Stimulated activated CD8-positive, alpha-beta memory T cell treated with anti-CD3 and anti-CD28 coated beads, Interleukin-12 subunit alpha, Interleukin-12 subunit beta, amount 100 ng/mL, for 4 hours (primary cell): ENCODE measurements at places on chromosomes 11 and 22.

- no peak for DNase-seq
Observed at GRCh38 chr11:60918939-60919265, 4.9 kb downstream of the TMEM109 start.

DNA sequence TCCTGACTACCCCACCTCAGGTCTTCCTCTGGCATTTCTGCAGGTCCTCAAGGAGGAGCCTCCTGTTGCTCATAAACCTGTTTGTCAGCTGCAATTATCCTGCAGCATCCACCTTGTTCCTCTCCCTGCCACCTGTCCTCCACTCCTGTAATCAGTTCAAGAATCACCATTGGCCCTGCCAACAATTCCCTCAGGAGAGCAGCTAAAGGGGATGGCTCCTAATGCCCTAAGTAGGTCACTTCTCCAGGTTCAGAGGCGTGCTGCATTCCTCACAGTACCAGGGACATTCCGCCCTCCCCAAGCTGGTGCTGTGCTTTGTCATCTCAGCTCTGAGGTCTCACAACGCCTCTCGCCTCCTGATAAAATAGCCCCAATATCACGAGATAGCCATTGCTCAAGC, 2.1 kb downstream of the CLDN25 start:
- no peak for DNase-seq

DNA sequence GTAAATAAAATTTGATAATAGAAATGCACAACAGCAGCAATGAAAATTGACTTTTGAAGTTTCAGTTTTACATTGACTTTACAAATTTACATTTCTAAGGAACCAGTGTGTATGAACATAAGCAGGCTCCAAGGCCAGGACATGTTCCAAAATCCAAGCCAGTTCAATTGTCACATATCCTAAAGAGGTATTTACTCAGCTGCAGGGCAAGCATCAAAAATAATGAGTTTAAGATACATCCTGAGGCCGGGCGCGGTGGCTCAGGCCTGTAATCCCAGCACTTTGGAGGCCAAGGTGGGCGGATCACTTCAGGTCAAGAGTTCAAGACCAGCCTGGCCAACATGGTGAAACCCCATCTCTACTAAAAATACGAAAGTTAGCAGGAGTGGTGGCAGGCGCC, 39.0 kb upstream of the AKIP1 start:
- no peak for DNase-seq

- DNase-seq = no peak
Observed at GRCh38 chr22:44192098-44192815, 11.5 kb downstream of the PARVG start.

- DNase-seq = no peak
Observed at GRCh38 chr11:8527939-8528338, 66.1 kb downstream of the STK33 start.

DNA sequence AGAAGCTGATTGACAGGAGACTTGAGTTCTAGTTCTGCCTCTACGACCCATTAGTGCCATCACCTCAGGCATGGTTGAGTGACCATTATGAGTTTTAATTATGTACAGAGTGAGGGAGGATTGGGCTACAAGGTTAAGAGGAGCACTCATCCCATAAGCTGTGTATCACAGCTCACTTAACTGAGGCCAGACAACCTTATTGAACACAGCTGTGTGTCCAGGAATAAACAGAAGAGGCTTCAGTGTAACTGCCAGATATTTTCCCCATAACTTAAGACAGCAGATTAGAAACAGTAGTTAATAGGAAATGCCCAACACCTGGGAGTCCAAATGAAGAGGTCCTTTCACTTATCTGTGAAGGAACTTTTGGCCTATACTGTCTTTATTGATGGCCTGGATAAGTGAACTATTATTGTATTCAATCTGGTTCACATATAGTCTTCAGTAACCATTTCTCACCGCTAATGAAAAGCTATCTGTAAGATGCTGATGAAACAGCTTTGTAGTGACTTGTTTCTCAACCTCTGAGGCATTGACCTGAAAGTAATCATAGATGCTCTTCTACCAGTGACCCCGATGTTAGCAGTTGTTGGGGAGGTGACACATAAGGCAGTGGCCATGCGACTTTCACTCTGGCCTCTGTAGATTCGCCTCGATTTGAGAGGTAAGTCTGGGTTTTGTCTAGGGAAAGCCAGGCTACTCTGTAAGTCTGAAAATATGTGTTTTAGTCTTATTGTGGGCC, 41.7 kb downstream of the YAP1 start:
- no peak for DNase-seq

DNA sequence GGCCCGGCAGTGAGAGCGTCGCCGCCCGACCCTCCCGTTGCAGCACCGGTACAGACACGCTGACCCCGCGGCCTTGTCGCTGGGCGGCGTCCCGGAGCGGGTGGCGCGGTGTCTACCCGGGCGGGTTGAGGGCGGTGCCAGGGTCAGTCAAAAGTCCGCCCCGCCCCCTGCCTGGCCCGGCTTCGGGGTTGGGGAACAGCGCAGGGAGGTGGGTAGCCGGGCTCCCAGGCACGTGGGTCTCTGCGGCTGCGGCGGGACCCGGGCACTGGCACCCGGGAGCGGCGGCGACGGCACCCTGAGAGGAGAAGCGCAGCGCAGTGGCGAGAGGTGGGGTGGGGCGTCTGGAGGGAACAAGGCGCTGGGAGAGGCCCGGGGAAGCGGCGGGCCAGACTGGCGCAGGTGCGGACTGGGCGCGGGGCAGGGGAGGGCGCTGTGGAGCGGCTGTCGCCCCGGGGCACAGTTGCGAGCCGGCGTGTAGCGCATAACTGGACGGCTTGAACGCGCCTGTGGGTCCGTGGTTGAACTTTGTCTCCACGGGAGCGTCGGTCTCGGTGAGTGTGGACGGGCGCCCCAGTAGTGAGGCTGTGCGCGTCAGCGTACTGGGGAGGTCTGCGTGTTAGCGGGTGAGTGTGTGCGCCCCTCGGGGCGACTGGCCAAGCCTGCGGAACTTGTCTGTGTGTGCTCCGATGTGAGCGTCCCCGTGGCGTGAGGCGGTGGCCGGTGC, at the start of gene P2RY2:
P2RY2 (plus strand) TSS at position 176 of the 724 bp plus-strand sequence. CDS start 15,879 bp downstream, outside the sequence.
- no peak for DNase-seq

GRCh38 chr22:42994917-42995562, 19.9 kb downstream of the PACSIN2 start:
- DNase-seq = no peak

DNA sequence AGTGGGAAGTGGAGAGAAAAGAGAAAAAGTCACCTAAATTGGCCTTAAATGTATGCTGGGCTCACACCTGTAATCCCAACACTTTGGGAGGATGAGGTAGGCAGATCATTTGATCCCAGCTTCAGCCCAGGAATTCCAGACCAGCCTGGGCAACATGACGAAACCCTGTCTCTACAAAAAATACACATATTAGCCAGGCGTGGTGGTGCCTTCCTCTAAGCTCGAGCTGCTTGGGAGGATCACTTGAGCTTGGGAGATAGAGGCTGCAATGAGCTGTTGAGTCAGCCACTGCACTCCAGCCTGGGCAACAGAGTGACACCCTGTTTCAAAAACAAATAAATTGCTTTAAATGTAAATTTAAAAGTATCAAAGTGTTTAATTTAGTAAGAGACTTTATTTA, 3.9 kb downstream of the CBL start:
- DNase-seq = no peak

GRCh38 chr22:27170491-27170890, 513.1 kb downstream of the MIAT start:
- DNase-seq = no peak

DNA sequence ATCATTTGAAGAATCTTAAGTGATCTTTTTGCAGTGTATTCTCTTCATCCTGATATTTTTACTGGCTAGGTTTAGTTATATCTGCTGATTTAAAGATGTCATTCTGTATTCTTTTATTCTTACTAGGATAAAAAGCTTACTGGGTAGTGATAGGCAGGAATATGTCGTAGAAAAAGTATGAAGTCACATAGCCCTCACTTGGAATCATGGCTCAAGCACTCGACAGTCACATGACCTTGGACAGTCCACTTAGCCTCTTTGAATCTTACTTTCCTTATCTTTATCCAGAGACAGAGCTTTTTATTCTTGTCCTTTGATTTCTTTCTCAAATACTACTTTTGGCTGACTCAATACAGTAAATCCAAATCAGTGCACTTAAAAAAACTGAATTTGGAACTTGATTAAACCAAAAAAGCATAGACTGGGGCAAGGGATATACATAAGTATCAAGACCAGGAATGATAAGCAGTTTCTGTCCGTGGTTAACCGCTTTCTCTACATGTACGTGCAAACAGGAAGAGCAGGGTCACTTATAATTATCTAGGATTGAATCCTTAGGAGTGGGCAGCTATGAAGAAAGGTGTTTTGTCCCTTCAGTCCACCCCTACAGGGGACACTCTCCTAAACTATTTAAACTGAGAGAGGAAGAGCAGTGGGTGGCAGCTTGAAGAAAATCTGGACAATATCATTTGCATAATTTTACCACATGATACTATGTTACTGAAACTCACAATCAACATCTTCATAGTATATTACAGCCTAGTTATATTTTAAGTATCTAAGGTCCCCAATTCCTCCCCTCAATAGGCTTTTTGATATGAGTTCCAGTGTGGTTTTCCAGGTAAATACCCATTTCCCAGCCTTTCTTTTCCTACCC, 8.0 kb downstream of the MMP7 start:
- DNase-seq = no peak

GRCh38 chr11:44263738-44264437, 46.1 kb downstream of the ALX4 start:
- DNase-seq = no peak

DNA sequence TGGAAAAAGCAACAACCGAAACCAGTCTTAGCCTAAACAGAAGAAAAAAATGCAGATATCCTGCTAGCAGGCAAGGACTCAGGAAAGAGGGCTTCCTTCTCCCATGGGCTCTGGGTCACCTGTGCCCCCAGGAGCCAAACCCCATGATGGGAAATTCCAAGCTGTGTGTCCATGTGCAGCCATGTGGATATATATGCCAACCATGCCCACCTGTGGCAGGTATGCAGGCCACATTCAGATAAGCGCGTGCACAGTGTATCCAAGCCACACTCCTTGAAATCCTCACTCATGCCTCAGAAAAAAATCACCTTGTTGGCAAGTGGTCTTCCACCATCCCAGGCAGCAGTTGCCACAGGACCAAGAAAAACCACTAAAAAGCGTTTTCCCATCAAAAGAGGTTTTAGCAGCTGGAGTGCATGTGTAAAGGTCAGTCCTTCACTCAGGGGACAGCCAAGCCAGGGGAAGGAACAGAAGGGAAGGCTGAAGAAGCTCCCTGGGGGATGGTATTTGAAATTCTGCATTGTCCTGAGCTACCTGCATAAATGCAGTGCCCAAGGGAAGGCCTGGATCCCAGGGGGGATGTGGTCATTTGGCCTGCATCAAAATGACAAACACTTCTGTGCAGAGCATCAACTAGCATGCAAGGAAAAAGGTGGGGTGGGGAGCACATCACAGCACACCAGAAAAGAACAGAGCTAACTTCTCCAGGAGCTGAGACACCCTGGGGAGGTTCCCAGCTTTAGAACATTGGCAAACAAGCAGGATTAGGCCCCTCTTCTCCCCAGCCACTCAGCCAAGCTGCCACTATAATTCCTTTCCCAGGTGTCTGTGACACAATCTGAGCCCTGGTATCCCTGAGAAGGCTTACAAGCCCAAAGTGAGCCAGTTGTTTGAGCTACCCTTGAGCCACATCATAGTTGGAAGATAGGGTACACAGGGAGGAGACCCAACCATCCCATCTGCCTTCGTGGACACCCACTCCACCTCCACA, 76.2 kb downstream of the GALNT18 start:
- DNase-seq = no peak

GRCh38 chr22:19636696-19637407, 77.5 kb upstream of the SEPTIN5 start:
- no peak for DNase-seq
